Natural killer cell (primary cell): ENCODE measurements at places on chromosomes 2 and 18. TPM values are rescaled to one million over a fixed set of nuclear protein-coding genes. Genes with fewer than 3 reads are reported as not detected.

- no peak for DNase-seq
- H3K27ac ChIP-seq, result no peak overlapping the region
- no peaks in the 10 kb centered on the region for H3K4me1 ChIP-seq
- no peak overlapping the region for H3K4me3 ChIP-seq
- H3K36me3 ChIP-seq, result no peaks in the 10 kb centered on the region
Observed at GRCh38 chr2:149873936-149874335, 286.4 kb upstream of the MMADHC start.

Gene EVX2
- not detected for total RNA-seq

DNA sequence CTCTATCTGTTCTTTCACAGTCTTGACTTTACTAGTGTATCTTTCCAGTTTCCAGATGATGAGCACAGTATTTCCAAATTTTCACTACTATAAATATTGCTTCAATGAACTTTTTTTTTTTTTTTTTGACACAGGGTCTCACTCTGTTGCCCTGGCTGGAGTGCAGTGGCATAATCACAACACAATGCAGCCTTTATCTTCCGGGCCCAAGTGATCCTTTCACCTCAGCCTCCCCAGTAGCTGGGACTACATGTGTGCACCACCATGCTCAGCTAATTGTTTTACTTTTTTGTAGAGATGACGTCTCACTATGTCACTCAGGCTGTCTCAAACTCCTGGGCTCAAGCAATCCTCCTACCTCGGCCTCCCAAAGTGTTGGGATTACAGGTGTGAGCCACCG lies 142.8 kb downstream of the SRBD1 start:
- H3K4me1 ChIP-seq, result no peaks in the 10 kb centered on the region
- H3K27ac ChIP-seq, result no peak overlapping the region
- no peak for DNase-seq
- no peak overlapping the region for H3K4me3 ChIP-seq
- no peaks in the 10 kb centered on the region for H3K27me3 ChIP-seq

DNA sequence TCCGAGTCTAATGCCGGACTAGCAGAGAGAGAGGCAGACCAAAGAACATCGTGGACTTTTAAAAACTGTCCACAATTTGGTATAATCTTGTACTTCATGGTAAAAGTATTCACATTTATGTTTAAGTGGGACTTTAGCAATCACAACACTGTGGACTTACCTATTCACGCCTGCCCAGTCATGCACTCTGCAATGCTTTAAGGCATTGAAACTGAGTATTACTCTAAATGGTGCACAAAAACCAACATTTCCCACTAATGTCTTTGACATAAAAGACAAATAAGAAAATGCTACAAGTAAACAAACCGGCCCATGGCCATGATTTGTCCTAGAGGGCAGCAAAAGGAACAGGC lies 91.3 kb downstream of the ACVR1 start:
- no peak overlapping the region for H3K27ac ChIP-seq
- no peak for DNase-seq

DNA sequence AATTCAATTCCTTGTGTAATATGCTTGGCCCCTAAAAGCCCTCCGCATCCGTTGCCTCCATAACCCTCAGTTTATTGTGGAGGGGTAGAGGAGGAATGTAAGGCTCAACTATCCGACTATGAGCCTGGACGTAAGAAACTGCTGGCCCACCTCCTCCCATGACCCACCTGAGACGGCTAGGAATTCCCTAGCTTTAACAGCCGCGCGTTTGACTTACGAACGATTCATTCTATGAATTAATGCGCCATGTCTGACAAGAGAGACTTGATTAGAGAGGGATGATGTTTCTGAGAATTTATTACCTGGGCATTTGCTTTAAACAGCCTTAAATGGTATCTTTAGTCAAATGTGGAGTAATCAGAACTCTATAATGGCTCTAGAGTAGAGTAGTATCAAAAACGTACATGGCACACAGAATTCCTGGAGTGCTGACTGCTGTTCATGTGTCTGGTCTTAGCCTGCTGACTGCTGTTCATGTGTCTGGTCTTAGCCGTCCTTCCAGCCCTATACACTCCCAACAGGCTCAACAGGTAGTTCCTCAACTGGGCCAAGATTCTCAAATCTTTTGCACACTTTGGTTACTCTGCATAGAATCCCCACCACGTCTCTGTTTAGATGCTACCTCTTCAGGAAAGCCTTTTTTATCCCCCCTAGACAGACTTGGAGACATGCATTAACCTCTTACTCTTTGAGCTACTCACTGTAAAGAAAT lies 899 bp upstream of the GFPT1 start:
- no peaks in the 10 kb centered on the region for H3K36me3 ChIP-seq
- peaks cover 8% of the 10 kb centered on the region for H3K4me1 ChIP-seq
- H3K27ac ChIP-seq, result peak overlapping the region; percentile 79
- peak; percentile 10 for DNase-seq
- peak overlapping the region; percentile 74 for H3K4me3 ChIP-seq

DNA sequence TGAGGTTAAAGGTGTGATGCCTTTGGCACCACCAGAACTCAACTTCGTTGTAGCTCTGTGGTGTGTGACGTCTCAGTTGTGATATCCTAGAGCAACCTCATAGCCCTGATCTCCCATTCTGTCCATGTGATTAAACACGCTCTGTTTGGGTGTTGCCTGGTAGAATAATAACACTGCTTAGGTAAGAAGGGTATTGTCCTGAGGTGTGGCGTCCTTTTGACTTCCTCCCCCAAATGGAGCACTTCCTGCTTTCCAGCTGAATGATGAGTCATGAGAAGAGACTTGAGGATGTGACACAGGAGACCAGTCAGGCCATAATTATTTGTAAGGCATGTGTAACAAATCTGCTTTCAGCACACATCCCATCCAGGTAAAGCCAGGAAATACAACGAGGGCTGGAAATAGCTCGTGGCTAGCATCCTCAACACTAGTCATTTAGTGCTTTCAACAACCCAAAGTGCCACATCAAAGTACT lies 100.7 kb downstream of the RAPGEF4 start:
- no peak overlapping the region for H3K4me3 ChIP-seq
- H3K36me3 ChIP-seq, result no peaks in the 10 kb centered on the region
- no peaks in the 10 kb centered on the region for H3K4me1 ChIP-seq
- no peak for DNase-seq
- no peaks in the 10 kb centered on the region for H3K27me3 ChIP-seq

Gene TACR1
- not detected for total RNA-seq

- no peak overlapping the region for H3K27ac ChIP-seq
- no peak overlapping the region for H3K4me3 ChIP-seq
- peaks cover 10% of the 10 kb centered on the region for H3K36me3 ChIP-seq
- no peak for DNase-seq
- H3K4me1 ChIP-seq, result no peaks in the 10 kb centered on the region
- no peaks in the 10 kb centered on the region for H3K27me3 ChIP-seq
Observed at GRCh38 chr2:233498126-233498525, 68.5 kb downstream of the USP40 start.

DNA sequence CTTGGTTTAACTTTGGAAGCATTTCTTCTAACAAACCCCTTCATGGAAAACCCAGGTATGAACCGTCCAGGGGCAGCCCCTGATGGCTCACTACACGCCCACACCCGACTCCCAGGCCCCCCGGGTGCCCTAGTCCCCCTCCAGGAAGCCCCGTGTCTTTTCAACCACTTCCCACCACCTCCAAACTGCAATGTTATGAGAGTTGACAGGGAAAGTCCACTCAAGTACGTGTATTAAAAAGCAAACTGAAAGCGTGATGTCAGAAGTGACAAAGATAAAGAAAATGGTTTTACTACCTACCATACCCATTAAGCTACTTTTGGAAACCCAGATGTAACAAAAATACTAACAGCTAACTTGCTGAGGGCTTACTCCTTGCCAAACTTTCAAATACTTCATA lies 51.5 kb downstream of the L3MBTL4 start:
- H3K4me3 ChIP-seq, result no peak overlapping the region
- H3K27me3 ChIP-seq, result no peaks in the 10 kb centered on the region
- no peak overlapping the region for H3K27ac ChIP-seq
- no peak for DNase-seq
- H3K36me3 ChIP-seq, result no peaks in the 10 kb centered on the region

DNA sequence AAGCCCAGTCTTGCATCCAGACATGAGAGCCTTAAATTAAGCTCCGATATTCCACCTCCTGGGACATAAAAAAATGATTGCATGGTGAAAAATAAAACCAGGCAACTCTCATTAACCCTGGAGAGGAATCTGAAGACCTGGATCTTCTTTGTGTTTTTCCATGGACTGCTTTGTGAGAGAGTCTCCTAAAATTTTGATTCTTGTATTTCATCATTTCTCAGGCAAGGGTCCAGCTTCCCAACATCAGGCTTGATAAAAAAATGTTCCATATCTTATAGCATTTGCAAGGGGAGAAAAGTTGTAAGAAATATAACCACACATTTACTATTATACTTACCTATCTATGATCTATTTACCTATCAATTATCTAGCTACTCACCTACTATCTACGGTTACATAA lies 327.5 kb upstream of the SPHKAP start:
- H3K4me3 ChIP-seq, result no peak overlapping the region
- H3K36me3 ChIP-seq, result no peaks in the 10 kb centered on the region
- no peak for DNase-seq

DNA sequence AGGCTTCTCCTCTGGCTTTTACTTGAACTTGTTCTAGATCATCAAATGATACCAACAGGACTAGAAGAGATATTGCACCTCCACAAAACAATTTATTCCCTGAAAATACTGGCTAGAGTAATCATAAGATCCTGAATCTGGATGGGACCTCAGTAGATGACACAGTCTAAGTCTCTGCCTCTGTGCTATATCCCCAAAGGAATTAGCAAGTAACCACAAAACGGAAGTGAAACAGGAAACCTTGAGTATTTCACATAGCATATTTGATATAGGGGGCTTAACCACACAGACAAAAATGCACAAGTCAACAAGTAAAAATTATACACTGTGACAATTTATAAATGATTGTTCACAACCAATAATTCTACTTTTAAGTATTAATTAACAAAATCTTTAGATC lies 456.9 kb upstream of the TNP1 start:
- peaks cover 4% of the 10 kb centered on the region for H3K27me3 ChIP-seq
- peaks cover 5% of the 10 kb centered on the region for H3K4me1 ChIP-seq
- no peak for DNase-seq
- H3K36me3 ChIP-seq, result no peaks in the 10 kb centered on the region
- H3K4me3 ChIP-seq, result no peak overlapping the region

Gene MC5R
- not detected for total RNA-seq

GRCh38 chr2:70532244-70532935 lies 21.2 kb downstream of the TGFA start:
- H3K4me1 ChIP-seq, result peaks cover 12% of the 10 kb centered on the region
- no peaks in the 10 kb centered on the region for H3K36me3 ChIP-seq
- DNase-seq, result no peak
- H3K27ac ChIP-seq, result no peak overlapping the region
- no peak overlapping the region for H3K4me3 ChIP-seq
- H3K27me3 ChIP-seq, result no peaks in the 10 kb centered on the region

Gene OLA1
- total RNA-seq, result 42.3 TPM

GRCh38 chr18:24878289-24878688 lies 417.9 kb downstream of the HRH4 start:
- no peak for DNase-seq
- no peak overlapping the region for H3K4me3 ChIP-seq
- no peak overlapping the region for H3K27ac ChIP-seq
- no peaks in the 10 kb centered on the region for H3K27me3 ChIP-seq

Gene DUSP19
- 1.1 TPM for total RNA-seq

DNA sequence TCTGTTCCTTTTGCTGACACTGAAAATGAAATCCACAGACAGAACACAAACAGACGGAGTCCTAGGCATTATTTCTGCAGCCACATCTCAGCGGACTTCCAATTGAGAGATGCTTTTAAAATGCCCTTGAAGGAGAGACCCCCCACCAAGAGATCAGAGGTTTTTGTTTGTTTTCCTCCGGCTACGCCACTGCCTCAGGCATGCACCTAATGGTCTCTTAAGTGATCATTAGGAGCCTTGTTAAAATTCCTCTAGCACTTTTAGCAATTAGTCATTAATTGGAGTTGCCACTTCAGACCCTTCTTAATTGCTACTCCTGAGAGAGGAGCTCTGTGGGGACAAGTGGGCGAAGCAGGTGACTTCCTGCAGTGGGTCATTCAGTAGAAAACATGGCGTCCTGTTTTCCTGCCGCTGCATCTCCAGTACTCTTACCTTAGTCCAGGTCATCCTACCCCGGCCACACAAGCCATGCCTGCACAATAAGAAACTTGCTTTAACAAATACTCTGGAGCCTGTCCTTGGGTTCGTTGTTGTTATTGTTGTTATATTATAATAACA lies 257.7 kb upstream of the CHAC2 start:
- no peak overlapping the region for H3K27ac ChIP-seq
- H3K4me3 ChIP-seq, result no peak overlapping the region
- no peak for DNase-seq
- no peaks in the 10 kb centered on the region for H3K27me3 ChIP-seq

DNA sequence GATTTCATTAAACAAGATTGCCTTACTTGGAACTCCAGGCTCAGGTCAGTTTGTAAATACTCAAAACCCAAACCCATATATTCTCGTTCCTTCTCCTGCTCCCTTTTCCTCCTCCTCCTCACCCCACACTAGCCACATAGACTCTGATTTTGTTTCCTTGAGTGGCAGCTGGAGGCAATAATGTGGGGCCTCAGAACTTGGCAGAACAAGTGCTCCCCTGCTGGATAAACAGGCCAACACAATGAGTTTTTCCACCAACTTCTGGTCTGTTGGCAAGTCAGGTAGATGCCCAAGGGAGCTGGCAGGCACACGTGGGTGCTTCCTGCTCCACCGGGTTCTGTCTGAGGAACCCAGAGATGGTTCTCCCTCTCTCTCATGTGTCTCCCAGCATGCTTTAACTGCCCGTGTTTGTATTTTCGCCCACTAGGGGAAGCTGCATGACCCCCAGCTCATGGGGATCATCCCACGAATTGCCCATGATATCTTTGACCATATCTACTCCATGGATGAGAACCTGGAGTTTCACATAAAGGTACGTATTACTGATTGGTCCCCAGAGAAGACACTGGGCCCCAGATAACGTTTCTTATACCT lies 61.9 kb downstream of the KIF5C start:
- no peaks in the 10 kb centered on the region for H3K27me3 ChIP-seq
- no peaks in the 10 kb centered on the region for H3K4me1 ChIP-seq
- no peak for DNase-seq
- no peak overlapping the region for H3K4me3 ChIP-seq
- H3K27ac ChIP-seq, result no peak overlapping the region

DNA sequence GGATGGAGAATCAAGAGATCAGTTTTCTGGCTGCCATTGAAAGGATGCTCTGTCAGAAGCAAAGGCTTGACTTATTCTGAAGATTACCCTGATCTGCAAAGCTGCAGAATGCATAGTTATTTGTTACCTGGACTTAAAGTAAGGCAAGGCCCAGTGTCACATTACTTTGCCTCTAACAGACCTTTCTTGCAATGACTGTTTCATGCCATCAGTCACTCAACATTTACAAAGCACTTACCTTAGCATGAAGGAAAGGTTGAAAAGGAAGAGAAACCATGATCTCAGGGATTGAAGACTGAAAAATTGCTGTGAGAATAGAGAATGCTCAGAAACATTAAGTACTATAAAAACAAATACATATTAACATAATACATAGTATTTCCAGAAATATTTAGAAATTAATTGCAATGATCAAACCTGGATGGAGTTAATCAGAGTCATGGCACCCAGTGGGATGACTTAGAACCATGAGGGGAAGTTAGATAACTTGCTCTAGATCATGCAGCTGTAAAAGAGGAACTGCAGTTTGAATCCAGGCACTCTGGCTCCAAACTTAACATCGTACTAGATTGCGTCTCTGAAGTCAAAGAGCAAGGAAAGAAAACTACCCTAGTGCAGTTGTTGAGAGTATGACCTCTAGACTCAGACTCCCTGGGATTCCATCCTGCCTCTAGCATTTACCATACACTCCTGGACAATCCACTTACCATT lies 26.5 kb upstream of the FAM117B start:
- no peaks in the 10 kb centered on the region for H3K4me1 ChIP-seq
- H3K4me3 ChIP-seq, result no peak overlapping the region
- DNase-seq, result no peak
- no peaks in the 10 kb centered on the region for H3K36me3 ChIP-seq
- H3K27ac ChIP-seq, result no peak overlapping the region
- no peaks in the 10 kb centered on the region for H3K27me3 ChIP-seq
